ENCODE measurements at places on chromosomes 11 and 22. TPM values are rescaled to one million over a fixed set of nuclear protein-coding genes. Genes with fewer than 3 reads are reported as not detected.

Gene USH1C
- not detected for total RNA-seq

Gene KCNQ1OT1
- 0.45 TPM for total RNA-seq

Gene APOL4
- not detected for total RNA-seq

Gene SCGB1D2
- total RNA-seq: not detected

Gene SHANK3
- 22.5 TPM for total RNA-seq

Gene RCOR2
- total RNA-seq: 4.6 TPM

Gene TRIM64
- total RNA-seq: not detected

Gene GRM5
- total RNA-seq: not detected

Gene CBLIF
- not detected for total RNA-seq

Gene DRAP1
- total RNA-seq: 104 TPM

Gene OSM
- total RNA-seq: not detected

Gene BRSK2
- 0.56 TPM for total RNA-seq

Gene ARHGEF17
- total RNA-seq: 57.4 TPM

Gene GAL
- total RNA-seq: not detected

Gene NCF4
- 5.1 TPM for total RNA-seq

Gene KRTAP5-10
- not detected for total RNA-seq

Gene RAB38
- 1.5 TPM for total RNA-seq

Gene OR8G5
- not detected for total RNA-seq

Gene OR8I2
- total RNA-seq: not detected

Gene FAM180B
- not detected for total RNA-seq

Gene CST6
- total RNA-seq: not detected

Gene GPHA2
- total RNA-seq: not detected

Gene PKDREJ
- total RNA-seq: 0.13 TPM

Gene NEFH
- 0.16 TPM for total RNA-seq

Gene GLYATL1
- total RNA-seq: not detected

Gene SMIM35
- not detected for total RNA-seq

Gene OR2AT4
- not detected for total RNA-seq

Gene C11orf91
- total RNA-seq: 1.00 TPM

Gene NELL1
- not detected for total RNA-seq

Gene GGT5
- total RNA-seq: 14.7 TPM

Gene LAYN
- total RNA-seq: 2.8 TPM

Gene SNX32
- 0.13 TPM for total RNA-seq

Gene TEX54
- total RNA-seq: not detected

Gene DSCAML1
- total RNA-seq: 1.5 TPM

Gene SLC22A9
- total RNA-seq: not detected

Data from heart left ventricle (tissue), 16 donors.